ENCODE measurements at places on chromosomes 5 and 9.

- DNase-seq: no peak
Observed at GRCh38 chr9:130336885-130337284, 71.3 kb downstream of the HMCN2 start.

- DNase-seq: no peak
Observed at GRCh38 chr5:61619289-61619688, 287.2 kb downstream of the ZSWIM6 start.

- no peak for DNase-seq
Observed at GRCh38 chr9:20361229-20361628, 261.1 kb downstream of the MLLT3 start.

GRCh38 chr5:17235731-17236330 is 18.4 kb downstream of the BASP1 start:
- DNase-seq: no peak

GRCh38 chr5:36606428-36607113 is at the start of gene SLC1A3:
SLC1A3 (plus strand) TSS chr5:36606606; CDS start chr5:36608424, 1,818 bp downstream.
- DNase-seq: no peak
